ENCODE measurements at places on chromosomes 4 and X. TPM values are rescaled to one million over a fixed set of nuclear protein-coding genes. Genes with fewer than 3 reads are reported as not detected.

DNA sequence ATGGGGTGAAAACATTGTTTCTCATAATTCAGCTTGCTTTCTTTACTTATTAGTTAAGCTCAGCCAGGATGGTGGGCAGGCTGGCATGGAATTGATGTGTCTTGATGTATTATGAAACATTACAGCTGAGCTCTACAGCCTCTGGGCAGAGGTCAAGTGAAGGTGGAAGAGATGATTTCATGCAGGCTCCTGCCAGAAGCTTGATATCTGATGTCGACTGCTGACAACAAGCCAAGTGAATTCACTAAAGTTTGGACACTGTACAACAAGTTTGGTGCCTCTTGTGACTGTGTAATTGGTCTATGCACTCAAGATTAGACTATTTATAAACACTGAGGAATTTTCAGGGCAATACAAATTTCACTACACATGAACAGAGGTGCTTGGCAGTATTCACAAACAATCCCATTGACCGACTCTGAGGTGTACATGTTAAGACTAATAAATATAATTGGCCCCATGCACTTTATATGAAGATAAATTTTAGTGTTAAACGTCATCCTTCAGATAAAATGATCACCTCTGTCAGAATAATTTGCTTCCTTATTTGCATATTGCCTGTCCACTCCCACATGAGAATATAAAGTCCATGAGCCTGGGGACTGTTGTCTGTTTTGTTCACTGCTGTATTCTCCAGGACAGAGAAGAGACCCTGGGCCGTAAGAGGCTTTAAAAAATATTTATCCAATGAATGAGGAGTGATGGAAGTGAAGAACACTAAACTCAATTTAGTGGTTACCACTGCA, 612.2 kb downstream of the IQCM start:
- no peak for DNase-seq

DNA sequence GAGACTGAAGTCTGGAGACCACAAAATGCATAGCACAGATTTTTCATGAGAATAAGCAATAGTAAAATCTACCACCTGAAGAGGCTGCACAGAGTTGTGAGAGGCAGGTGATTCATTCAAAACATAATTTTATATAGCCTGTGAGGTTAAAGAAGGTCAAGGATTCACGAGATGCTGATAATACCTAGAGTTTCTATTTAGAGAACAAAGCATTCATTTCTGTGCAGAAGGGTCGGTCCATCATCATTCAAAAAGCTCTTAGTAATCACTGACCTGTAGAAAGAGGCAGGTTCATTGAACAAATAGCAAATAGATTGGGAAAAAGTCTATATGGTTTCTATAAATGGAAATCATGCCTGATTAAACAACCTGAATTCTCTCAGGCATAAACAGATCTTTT, 26.6 kb downstream of the GABRB1 start:
- DNase-seq = no peak

GRCh38 chr4:94408549-94409374, 43.0 kb upstream of the PDLIM5 start:
- DNase-seq = no peak

DNA sequence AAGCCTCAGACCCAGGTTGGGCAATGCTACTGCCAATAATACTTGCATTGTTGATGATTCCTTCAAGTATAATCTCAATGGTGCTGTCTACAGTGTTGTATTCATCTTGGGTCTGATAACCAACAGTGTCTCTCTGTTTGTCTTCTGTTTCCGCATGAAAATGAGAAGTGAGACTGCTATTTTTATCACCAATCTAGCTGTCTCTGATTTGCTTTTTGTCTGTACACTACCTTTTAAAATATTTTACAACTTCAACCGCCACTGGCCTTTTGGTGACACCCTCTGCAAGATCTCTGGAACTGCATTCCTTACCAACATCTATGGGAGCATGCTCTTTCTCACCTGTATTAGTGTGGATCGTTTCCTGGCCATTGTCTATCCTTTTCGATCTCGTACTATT, 7.4 kb downstream of the LPAR4 start:
- no peak for DNase-seq

Gene PAGE1
- polyA plus RNA-seq = not detected

DNA sequence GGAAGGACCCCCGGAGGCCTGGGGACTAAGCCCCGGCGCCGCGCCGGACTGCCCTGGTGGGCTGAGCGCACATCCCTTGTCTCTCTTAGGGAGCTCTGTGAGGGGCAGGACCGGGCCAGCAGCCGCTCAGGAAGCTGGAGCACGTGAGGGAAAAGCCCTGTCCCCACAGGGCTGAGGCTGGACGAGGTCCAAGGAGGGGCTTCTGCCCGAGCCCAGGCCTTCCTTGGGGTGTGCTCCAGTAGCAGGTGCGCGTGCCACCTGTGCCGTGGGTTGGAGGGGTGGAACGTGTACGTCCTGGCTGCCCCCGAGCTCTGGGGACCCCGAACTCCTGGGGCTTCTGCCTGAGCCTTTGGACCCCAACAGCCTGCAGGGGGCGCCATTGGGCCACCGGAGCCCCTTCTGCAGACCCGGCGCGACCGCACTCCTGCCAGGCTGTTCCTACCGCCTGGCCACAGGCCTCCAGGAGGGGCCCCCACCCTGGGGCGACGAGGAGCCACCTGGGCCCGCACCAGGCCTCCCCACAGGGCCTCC, 27.2 kb downstream of the TACC3 start:
- DNase-seq = no peak

Gene HSFX4
- polyA plus RNA-seq = 0.17 TPM

DNA sequence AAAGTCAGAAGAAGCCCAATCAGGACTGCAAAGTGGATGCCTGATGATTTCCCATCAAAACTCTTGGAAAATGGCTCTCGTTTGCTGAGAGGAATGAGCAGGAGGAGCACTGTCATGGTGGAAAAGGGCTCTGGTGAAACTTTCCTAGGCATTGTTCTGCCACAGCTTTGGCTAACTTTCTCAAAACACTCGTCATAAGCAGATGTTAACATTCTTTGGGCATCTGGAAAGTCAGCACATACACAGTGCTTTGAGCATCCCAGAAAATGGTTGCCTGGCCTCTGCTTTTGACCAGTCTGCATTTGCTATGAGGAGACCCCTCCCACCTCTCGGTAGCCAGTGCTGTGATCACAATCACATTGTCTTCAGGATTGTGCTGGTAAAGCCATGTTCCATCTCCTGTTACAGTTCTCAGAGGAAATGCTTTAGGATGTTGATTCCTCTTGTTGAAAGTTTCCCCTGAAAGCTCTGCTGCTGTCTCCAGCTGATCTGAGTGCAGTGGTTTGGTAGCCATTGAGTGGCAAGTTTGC, 25.2 kb upstream of the TBC1D14 start:
- DNase-seq = no peak

All from left renal pelvis (tissue), 4 donors.